Cardiac fibroblast (primary cell): ENCODE measurements at places on chromosomes 2 and 18.
A peak's percentile ranks its signal among the peaks of the same experiment; 100 is the strongest.

DNA sequence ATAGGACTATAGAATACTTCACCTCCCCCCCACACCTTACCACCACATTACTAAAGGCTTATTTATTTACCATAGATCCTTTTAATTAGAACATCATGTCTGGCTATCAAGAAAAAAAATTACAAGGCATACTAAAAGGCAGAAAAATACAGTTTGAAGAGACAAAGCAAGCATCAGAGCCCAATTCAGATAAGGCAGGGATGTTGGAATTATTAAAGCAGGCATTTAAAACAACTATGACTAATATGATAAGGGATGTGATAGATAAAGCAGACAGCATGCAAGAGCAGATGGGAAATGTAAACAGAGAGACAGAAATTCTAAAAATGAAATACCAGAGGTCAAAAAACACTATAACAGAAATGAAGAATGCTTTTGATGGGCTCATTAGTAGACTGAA, 55.4 kb upstream of the SMIM21 start:
- DNase-seq: no peak

DNA sequence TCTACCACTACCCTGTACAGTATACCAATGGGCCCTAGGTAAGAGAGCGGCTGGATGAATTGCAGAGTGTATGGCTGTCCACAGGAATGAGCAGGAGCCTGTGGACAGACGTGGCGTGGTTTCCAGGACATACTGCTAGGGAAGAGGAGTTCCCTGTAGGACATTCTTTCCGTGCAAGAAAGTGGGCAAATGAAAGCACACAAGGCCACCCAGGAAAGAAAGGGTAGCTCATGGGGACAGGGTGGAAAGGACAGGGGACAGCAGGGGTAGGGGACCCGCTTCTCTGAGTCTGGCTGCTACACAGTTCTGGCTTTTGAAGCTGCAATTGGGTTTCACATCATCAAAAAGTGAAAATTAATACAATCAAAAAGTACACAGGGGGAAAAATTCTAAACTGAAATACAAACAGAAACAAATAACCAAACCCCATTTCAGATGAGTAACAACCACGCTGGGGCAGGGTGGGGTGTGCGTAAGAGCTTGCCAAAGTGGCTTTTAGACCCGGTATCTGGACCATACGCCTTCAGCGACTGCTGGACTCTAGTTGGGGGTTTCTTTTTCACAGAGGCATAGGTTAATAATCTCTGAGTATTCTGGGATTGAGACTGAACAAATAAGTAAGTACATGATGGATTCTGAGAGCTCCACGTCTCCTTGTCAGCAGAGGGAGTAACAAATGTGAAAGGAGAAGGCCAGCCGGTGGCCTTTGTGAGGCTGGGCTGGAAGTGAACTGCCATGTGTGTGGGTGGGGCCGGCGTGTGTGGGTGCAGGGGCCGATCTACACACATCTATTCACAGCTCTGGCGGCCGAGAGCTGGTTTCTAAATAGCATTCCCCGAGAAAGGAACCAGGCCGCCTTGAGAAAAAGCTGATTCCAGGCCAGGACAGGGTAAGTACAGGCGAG, 84.0 kb downstream of the HDAC4 start:
- DNase-seq: peak; percentile 80

- no peak for DNase-seq
Measured at GRCh38 chr2:12763486-12763885, 46.8 kb downstream of the TRIB2 start.

DNA sequence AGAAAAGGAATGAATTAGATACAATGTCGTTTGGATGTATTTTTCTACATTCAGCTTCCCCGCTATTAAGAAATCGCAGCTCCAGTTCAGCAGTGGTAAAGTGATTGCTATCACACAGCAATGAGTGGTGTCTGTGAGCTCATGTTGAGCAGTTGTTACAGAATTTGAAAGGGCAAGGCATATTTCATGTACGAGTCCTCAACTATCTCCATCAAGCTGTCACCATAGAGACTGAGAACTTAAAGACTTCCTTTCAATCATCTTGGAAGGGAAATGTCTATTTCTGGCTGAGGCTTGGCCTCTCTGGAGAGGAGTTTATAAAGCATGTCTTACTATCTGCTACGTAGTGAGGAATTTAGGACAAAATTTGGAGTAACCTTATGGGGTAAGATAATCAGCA, 24.4 kb upstream of the FAM117B start:
- DNase-seq: no peak
